ENCODE measurements at places on chromosomes 5 and 9.

DNA sequence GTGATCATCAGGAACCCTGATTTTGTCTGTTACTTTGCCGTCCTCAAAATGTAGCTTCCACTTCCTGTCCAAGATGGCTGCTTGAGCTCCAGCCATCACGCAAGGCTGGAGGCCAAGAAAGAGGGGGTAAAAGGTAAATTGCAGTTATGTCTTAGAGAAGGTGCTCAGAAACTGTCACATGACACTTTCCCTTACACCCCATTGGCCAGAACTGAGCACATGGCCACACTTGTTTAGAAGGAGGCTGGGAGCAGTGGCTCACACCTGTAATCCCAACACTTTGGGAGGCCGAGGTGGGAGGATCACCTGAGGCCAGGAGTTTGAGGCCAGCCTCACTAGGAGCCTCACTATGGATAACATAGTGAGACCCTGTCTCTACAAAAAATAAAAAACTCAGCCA lies 140.9 kb downstream of the RGS3 start:
- DNase-seq: no peak

DNA sequence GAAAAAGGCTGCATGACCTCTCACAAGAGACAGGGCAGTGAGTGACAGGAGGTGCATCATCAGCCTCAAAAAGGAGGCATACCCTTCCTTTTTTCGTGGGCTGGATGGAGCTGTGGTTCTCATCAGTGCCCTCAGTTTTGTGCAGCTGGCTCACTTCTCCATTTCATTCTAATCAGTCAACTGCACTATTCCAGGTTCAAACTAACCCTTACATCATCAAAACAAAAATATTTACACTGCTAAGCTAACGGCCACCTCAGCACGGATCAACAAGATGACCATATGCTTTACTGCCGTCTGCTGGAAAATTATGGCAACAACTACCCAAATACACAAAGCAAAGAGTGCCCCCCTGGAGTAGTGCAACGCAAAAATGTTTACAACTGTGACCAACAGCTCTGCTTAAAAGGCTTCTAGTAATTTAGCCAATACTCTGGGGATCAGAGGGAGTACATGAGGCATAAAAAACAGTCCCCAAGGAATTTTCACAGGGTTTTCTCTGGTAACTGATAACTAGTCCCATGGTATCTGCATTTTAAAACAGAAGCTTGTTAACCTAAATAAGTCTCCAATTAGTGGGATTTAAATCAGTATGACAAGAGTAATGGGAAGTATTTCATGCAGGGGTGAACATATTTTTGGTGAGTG lies 10.8 kb downstream of the KCNV2 start:
- DNase-seq: no peak

DNA sequence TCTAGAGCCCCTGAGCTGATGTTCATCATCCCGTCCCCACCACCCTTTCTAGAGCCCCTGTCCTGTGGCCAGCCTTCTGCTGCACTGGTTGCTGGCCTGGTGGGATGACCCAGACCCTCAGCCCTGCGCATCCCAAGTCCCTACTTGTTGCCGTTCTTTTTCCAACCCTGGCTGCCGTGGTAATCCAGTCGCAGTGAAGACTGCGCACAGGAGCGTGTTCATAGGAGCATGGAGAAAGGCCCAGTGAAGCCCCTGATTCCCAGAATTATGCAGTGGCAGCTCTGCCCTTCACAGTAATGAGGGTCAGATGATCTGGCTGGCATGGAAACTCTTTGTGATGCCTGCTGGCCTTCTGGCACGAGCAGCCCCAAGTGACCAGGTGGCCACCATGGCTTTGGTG lies 183.3 kb downstream of the CACNA1B start:
- DNase-seq: no peak

DNA sequence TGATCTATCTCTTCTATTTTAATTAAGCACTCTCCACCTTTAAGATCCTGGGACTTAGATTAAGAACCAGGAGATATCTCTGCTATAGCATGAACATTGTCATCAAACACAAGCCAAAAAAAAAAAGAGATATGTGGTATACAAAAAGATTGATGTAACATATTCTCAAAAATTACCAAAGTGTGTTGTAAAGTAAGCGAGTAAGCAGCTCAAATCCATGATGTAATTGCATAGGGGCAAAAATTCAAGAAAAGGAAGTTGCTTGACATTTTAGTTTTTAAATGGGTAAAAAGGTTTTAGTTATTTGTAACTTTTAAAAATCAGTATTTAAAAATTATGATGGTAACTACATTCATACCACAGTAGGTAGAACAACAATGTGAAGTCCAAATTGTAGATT lies 40.7 kb downstream of the CNTRL start:
- no peak for DNase-seq

GRCh38 chr9:117672369-117672768 lies 31.8 kb upstream of the TLR4 start:
- DNase-seq: no peak

- peak; percentile 22 for DNase-seq
Observed at GRCh38 chr5:56269216-56269927, 36.2 kb upstream of the ANKRD55 start.

DNA sequence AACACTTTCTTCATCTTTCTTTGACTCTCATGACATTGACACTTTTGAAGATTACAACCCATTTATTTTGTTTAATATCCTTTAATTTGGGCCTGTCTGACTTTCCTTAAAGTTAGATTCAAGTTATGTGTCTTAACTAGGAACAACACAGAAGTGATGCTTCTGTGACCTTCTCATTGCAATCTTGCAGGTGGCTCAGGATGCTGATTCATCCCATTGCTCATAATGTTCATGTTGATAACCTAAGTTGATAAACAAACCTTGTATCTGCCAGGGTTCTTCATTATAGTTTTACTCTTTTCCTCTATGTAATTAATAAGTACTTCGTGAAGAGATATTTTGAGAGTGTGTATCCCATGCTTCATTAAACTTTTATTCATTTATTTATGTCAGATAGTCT lies 107.2 kb upstream of the SHB start:
- DNase-seq: no peak

DNA sequence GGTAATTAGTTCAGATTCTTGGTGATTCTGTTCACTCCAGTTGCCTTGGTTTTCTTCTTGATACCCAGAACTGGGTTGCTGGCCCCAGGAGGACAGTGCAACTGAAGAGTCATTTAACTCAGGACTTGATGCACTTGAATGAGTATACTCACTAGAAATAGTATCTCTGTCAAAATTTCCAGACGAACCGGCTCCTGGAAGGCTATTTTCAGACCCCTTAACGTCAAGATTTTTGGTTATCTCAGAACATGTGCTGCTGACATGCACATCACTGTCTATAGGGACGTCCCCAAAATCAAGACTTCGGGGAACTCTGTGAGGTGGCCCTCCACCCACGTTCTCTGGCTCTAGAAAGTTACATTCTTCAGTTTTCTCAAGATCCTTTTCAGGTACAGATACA lies 56.7 kb upstream of the PCA3 start:
- no peak for DNase-seq

DNA sequence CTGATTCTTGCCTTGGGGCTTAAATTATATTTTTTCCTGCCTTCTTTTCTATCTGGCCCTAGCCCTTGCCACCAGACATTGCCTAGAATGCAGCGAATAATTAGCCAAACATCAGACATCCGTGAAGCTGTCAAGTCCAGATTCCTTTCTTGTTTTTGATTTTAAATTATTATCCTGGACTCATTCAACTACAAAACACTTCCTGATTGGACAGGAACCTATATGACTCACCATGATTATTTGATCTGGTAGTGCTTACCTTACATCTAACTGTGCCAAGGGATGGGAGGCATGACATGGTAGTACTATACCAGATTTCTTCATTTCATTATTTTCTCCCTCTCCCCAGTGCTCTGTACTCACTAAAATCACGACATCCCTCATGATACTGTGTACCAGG lies 829.6 kb downstream of the TLR4 start:
- DNase-seq: no peak

DNA sequence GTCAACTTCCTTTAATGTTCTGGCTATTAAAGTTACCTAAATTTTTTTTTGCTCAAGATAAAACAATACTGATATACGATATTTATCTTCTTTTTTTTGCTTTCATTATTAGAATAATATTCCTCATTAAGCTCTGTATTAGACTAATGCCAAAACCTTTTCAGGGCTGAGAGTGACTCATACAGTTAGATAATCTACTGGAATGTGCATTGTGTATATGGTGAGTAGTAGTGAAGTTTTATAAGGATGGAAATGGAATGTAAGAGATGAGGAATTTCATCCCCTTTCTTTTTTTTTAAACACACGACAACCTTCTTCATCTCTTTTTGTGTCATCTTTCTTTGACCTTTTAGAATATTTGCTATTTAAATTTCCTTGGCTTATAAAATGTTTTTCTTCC lies 268.6 kb downstream of the ISL1 start:
- DNase-seq: no peak

DNA sequence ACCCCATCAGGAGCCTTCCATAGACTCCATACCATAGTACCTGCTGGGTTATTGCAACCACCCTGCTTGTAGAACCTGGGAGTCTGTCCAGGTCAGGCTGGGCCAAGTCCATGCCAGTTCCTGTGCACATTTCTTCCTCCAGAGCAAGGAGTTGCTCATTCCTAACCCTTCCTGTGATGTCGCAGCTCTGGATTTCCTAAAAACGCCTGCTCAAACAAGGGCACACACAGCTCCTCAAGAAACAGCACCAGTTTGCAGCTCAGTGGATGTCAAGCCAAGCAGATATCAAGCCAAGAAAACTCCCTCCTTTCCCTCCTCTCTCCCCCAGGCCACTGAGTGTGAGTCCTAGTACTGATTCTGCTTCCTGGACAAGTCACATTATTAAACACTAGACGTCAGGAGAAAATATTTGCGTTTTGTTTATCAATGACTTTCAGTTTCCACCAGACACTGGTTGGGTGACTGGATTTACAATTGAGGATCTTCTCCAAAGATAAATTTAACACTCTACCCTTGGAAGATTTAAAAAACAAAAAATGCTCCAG lies 59.6 kb downstream of the SLC1A1 start:
- no peak for DNase-seq

All from activated CD4-positive, alpha-beta T cell treated with anti-CD3 and anti-CD28 coated beads for 4 hours (primary cell).